ENCODE measurements at places on chromosomes 2 and 18. TPM values are rescaled to one million over a fixed set of nuclear protein-coding genes. Genes with fewer than 3 reads are reported as not detected.

GRCh38 chr18:58117786-58118403 lies 73.9 kb downstream of the NEDD4L start:
- no peak for DNase-seq

- peak; percentile 96 for DNase-seq
These were observed 100.2 kb downstream of the TWIST2 start for GRCh38 chr2:238947920-238948710.

GRCh38 chr2:200635251-200635650 lies 49.4 kb downstream of the AOX1 start:
- no peak for DNase-seq

DNA sequence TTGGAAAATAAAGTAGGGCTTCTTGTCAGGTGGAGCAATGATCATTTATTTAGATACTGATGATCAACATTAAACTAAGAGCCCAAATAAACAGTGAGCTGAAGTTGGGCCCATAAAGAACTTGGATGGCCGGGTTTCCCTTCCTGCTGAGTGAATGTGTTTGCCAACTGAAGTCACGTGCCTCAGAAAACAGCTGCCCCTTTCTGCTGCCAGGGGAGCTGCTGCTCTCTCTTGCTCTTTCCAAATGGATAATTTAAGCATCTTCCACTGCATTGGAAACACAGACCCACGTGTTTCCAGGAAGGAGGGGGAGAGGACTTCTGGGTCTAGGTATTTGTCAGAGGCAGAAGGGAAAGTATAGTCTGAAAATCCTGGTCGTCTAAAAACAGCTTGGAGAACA lies 22.9 kb upstream of the NCKAP5 start:
- DNase-seq, result no peak

GRCh38 chr2:196361606-196362326 lies 190.4 kb upstream of the STK17B start:
- no peak for DNase-seq

- DNase-seq, result no peak
These were observed 82.2 kb downstream of the ASAP2 start for GRCh38 chr2:9288681-9289338.

DNA sequence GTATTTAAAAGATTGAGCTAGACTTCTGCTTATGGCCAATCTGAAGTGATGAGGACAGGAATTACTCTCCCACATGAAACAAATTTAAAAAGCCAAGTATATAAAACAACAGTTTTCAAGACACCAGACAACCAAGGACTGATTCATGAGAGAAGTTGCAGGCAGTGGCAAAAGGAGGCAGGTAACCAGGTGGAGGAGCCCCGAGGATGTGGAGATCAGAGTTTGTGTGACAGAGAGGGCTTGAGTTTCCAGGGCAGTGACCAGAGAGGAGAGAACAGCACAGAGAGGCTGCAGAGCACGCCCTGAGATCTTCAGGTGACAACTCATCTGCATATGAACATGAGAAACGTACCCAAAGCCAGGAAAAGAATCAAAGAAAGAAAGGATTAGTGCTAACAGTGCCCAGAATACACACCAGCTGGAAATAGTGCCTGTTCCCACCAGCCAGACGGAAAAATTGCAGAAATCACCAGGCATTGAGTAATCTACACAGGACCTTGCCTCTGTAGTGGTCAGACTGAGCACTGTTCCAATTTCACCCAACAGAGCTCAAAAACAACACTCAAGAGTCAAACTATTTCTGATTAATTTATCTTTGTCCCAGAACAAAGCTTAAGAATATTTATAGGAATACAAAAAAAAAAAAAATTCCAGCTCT lies 173.1 kb downstream of the SEPTIN10 start:
- DNase-seq, result no peak

- no peak for DNase-seq
These were observed 8.3 kb downstream of the ARL5A start for GRCh38 chr2:151819920-151820319.

GRCh38 chr2:119630121-119630520 lies 48.9 kb upstream of the TMEM177 start:
- DNase-seq, result no peak

DNA sequence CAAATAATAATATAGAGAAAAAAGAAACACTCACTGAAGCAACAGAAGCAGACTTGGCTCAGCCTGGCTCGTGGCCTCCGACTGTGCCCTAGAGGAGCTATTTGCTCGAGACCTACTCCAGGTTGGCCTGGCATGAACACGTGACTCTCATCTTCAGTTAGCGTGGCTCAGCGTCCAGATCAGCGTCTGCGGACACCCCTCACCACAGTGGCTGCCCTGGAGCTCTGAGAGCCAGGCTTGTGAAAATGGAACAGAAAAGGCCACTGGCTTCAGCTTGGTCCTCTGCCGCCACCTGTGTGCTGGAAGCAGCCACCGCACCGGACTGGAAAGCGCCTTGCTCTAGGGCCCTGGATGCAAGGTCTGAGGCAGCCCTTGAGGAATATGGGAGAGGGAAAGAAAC lies 1184.0 kb upstream of the GYPC start:
- peak; percentile 85 for DNase-seq

- DNase-seq, result peak; percentile 88
These were observed 274.7 kb upstream of the SIX2 start for GRCh38 chr2:45283764-45284620.

- no peak for DNase-seq
These were observed 24.3 kb downstream of the ACMSD start for GRCh38 chr2:134862674-134863073.

- DNase-seq, result no peak
These were observed 145.8 kb downstream of the MYO3B start for GRCh38 chr2:170323743-170324142.

DNA sequence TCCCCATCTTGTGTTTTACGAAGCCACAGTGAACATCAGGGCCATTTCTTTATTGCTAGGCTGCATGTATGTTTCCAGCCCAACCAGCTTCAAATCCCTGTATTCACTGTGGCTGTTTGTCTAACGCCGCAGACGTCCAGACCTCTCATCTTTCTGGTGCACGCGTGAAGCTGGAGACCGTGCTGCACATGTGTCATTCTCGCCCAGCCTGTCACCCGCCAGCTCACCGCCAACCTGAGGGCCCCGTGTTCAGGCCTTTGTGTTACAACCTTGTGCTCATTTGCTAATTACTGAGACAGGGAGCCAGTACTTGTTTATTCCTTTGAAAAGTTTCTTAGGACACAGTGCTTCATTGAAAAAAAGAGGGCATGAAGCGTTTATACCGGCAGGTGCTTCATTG lies 21.4 kb downstream of the SALL3 start:
- no peak for DNase-seq

DNA sequence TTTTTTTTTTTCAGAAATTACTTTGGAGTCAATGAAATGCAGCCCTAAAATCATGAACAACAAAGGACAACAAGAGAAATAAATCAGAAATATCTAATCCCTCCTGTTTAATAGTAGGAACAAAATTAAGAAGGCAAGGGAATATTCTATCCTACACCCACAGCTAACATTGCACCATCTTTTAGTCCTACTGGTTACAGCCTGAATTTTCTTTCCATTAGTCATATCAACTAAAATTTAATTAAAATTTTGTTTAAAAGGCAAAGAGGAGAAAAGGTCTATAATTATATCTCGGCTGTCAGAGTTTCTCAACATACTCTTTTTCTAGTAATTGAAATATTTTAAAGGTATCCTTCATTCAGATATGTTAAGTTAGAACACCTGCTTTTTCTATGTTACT lies 61.9 kb downstream of the DTNA start:
- DNase-seq, result peak; percentile 6

GRCh38 chr2:60926741-60927552 lies 45.6 kb downstream of the REL start:
- no peak for DNase-seq

DNA sequence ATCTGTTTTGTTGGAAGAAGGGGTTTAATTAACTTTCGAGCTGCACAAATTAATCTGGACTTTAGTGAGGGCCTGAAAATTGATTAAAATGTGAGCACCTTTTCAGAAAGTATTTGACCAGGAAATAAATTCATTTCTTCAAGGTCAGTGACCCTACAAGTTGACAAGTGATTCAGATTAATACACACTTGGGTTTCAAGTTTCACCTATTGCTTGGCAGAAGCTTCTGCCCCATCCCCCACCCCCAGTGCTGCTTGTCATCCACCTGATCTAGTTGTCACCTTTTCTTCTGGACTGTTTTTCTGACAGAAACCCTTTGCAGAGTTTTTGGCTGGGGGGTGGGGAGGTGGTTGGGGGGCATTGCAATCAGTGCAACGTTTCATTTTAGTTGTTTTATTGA lies 46.2 kb downstream of the RPRM start:
- DNase-seq, result no peak

GRCh38 chr2:43230951-43231827 lies 4.8 kb upstream of the ZFP36L2 start:
- peak; percentile 56 for DNase-seq

DNA sequence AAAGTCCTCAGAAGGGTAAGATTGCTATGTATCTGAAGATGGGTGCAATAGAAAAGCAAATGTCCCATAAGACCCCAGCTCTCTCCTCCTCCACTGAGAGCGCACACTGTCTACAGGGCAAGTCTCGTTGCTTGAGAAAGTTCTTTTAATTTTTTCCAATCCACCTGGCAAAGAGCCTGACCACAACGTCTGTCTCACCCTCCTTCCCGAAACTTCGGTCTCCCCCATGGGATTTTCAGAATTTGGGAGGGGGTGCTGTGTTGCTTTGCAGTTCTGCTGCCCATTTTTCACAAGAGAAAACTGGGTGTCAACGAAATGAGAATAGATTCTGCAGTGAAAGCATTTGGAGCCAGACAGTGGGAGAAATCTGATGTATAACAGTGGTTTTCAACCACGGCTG lies 40.4 kb downstream of the SERTAD2 start:
- no peak for DNase-seq

GRCh38 chr18:75211953-75212750 lies 1.6 kb downstream of the TSHZ1 start:
- DNase-seq, result no peak

GRCh38 chr2:232491139-232491780 lies 3.6 kb upstream of the ECEL1 start:
- DNase-seq, result peak; percentile 85

GRCh38 chr2:30222636-30223360 lies 8.5 kb upstream of the LBH start:
- peak; percentile 58 for DNase-seq

DNA sequence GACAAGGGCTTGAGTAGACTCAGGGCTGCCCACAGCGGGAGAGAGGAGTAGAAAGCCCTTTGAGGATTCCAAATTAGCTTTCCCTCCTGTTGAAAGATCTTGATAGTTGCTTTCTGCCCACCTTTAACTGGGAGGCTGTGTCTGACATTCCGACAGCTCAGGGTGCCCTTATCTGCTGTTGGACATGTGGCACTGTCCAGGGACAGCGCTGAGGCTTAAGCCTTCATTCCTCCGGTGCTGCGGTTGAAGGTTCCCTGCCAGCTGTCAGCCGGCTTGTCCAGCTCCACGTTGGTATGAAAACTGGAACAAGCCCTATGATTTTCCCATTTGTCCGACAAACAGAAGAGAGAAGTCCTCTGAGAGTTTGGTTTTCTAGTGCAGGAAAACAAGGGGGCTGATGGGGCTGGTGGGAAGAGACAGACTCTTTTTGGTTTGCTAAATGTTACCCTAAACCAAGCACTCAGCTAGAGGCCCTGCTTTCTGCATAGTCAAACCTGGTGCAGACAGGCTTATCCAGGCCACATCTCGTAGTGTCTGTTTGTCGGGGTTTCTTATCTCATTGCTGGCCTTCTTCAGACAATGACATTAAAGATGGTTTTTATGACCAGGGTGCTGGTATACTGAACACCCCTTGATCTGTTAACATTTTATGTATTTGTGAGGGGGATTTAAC lies 24.5 kb downstream of the GREB1 start:
- no peak for DNase-seq

GRCh38 chr2:149463328-149464002 lies 124.1 kb downstream of the MMADHC start:
- DNase-seq, result no peak

- DNase-seq, result peak; percentile 78
These were observed 121.0 kb upstream of the XPO1 start for GRCh38 chr2:61658841-61659780.

DNA sequence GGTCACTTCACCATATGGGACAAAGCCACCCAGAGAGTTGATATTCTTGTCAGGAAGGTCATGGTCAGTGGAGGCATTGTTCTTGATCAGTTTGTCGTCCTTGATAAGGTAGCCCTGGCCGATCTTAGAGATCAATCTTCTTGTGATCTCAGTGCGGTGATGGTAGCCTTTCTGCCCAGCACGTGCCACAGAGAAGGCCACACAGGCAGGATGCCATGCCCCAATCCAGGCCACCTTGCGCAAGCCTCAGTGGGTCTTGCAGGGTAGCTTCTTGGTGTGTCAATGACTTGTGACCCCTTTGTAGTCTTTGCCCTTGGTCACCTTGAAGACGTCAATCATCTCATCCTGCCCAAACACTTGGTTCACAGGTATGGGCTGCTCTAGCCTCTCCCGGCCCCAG lies 143.9 kb upstream of the ASB18 start:
- no peak for DNase-seq

- DNase-seq, result no peak
These were observed 59.3 kb downstream of the ADNP2 start for GRCh38 chr18:80168346-80168745.

- no peak for DNase-seq
These were observed 113.4 kb downstream of the MC4R start for GRCh38 chr18:60259052-60259681.

DNA sequence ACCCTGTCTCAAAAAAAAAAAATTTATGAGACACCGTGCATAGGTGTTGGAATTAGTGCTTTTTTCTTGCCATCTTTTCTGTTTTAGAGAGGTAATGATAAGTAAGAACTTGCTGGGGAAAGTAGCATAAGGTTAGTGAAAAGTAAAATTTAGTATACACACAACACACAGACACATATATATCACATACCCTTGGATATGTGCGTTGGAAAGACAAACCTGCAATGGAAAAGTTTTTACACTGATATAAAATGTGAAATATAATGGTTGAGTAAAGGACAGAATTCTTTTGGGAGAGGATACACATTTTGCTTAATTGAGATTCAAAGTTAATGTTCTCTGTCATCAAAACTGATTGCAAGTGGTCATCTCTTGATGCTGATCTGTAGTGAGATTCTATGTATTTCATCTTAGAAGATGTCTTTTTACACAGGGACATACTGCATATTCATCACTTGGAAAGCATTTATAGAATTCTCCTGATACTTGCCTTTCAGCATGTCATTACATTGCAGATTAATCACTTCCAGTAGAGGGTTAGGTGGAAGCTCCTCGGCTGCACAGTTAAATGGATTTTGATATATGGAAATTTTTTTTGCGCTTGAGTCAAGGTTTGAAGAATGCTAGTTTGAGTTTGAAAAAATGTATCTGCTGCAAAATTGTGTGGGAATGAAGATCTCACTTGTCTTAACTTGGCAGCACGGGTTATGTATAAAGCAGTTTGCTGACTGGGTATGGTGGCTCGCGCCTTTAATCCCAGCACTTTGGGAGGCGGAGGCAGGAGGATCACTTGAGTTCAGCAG lies 13.5 kb downstream of the PPP1CB start:
- DNase-seq, result peak; percentile 29

Gene HNMT
- total RNA-seq, result 100 TPM

Gene GLI2
- total RNA-seq, result 3.8 TPM

Gene SERPINE2
- total RNA-seq, result 658 TPM

Gene GCFC2
- total RNA-seq, result 19.5 TPM

Gene CAPN14
- under 0.01 TPM for total RNA-seq

Gene ASB18
- total RNA-seq, result under 0.01 TPM

Gene TEX44
- not detected for total RNA-seq

Gene VWA3B
- 0.59 TPM for total RNA-seq

Gene EGR4
- total RNA-seq, result not detected

Data from osteoblast (primary cell).